ENCODE measurements at places on chromosomes 5 and 9.

- DNase-seq = no peak
Measured at GRCh38 chr5:41356786-41357185, 143.5 kb upstream of the C6 start.

DNA sequence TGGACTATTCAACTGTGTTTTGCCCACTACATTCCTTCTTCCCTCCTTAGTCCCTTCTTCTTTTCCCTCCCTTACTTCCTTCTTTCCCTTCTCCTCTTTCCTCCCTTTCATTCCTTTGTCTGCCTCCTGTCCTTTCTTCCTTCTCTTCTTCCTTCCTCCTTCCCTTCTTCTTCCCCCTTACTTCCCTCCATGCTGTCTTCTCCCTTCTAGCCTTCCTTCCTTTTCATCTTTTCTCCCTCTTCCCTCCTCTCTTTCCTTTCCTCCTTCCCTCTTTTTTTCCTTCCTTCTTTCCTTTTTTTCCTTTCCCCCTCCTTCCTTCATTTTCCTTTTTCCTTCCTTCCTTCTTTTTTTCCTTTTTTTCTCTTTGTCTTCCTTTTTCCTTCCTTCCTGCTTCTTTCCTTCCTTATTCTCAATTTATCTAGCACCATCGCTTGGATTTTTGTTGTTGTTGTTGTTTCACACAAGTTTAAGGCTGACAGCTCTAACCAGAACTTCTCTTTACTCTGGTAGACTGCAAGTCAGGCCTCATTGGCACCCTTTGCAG lies 123.4 kb downstream of the CEMIP2 start:
- DNase-seq = no peak

GRCh38 chr5:111469903-111470302 lies 42.4 kb downstream of the STARD4 start:
- DNase-seq = no peak

DNA sequence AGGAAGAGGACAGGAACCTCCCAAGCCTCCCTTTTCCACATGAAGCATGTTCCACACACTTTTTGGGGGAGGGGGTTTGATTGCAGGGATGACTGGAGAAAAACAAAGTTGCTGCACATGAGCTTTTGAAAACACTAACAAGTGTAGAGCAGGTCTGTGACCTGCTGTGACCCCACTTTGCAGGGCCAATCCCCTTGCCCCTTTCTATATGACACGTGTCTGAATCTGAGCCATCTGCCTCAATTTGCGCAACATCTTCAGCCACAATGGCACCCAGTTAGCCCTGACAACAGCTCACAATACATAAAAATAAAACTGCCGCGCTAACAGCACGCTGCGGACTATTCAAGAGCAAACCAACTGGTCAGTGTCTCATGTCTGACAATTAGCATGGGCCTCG lies 227.8 kb upstream of the TBCA start:
- no peak for DNase-seq

DNA sequence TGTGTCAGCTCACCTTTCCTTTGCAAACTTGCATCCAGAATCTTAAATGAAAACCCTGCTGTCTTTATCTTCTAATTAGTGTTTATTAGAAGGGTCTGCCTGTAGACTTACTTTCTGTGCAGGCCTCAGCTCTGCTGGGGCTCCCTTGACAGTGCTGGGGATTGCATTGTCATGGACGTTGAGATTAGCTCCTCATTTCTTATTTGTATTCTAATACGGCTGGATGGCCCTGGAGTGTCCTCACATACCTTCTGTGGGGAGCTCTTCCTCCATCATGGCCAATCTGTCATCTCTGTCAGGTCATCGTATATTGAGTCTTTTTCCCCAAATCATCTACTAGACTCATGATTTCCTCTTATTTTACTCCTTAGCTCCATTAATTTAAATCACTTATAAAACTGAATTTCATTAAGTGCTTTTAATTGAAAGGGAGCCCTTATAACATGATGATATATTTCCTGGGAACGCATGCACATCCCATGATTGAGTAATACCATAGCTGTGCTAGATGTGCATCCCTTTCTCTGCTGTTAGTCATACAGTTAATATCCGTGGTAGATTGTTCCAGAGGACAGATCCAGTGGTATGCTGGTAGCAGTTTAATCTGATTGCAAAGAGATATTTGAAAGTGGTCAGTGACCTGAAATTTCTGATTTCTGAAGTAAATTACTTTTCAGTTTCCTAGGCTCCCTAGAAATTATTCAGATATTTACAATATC lies 61.6 kb downstream of the ICE1 start:
- DNase-seq = no peak

DNA sequence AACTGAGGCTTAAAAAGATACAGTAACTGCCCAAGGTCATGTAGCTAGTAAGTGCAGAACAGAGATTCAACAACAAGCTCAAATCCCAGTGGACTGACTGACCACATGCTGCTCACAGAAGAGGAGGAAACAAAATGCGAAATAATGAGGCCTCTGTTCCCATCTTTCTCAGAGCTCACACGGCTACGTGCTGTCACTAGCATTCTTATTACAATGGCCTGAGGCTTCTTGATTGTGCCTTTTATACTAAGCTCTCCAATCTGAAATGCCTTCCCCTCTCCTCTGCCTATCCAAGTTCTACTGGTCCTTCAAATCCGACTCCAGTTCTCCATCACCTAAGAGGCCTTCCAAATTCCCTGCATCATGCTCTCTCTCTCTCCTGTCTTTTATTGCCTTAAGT lies 26.0 kb downstream of the SGTB start:
- no peak for DNase-seq

DNA sequence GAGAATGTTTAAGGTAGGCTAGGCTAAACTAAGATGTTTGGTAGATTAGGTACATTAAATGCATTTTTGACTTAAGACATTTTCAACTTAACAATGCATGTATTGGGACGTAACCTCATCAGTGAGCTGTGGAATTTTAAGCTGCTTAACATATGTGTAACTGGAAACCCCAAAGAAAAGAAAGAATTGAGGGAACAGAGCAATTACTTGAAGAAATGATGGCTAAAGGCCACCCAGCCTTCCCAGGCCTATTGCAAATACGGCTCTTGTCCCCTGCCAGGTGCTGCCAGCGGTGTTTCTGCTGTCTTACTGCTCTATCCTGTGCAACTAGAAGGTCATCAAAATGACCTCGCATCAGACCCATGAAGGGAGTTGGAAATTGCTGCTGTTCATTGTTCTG lies 52.0 kb downstream of the RICTOR start:
- DNase-seq = no peak

DNA sequence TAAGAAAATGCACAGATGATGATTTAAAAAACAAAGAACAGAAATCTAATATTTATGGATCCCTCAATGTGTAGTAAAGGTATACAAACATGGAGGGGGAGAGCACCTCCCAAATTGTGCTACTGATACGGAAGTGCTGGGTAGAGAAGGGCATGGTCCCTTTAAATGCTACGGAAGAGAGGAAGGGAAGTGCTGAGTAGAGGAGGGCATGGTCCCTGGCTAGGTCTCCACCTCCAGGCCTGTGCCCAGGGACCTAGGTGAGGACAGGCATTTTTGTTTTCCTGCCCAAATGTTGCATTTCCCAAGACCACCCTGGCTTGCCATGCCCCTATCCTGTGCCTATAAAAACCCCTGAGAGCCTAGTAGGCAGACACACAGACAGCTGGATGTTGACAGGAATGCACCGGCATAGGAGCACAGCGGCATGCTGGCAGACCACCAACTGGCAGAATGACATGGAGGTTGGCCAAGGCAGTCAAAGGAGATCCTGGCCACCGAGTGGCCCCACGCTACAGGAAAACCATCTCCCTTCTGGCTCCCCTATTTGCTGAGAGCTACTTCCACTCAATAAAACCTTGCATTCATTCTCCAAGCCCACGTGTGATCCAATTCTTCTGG lies 62.1 kb upstream of the SPDL1 start:
- DNase-seq = no peak

GRCh38 chr5:135320718-135321484 lies 78.1 kb downstream of the MACROH2A1 start:
- DNase-seq = peak; percentile 32

- DNase-seq = no peak
Measured at GRCh38 chr5:53045263-53045662, 56.1 kb downstream of the ITGA2 start.

GRCh38 chr9:123860603-123861002 lies 69.3 kb downstream of the DENND1A start:
- no peak for DNase-seq

DNA sequence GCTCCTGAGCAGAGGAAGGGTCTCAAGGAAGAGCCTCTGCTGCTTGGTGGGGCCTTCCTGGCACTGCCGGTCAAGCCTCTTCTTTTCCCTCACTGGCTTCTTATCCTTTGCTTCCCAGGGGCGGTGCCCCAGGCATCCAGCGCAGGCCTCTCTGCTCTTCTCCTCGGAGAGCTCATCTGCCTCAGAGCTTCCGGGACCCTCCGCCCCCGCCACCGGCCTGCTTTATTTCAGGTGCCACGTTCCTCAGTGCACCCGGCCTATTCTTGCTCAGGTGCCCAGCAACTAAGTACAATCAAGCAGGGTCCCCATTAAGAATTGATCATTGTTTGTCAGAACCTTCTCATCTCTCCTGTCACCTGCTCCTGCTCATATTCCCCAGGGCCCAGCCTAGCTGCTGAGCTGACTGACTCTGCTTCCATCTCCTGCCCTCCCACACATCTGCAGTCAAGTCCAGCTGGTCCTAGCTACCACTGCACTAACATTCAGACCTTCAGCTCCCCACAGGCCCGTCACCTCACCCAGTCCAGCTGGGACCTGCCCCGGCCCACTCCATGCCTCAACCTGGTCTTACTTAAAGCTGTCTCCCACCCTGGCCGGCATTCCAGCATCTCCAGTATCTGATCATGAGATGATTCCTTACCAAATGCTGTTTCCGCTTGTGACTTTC lies 114.3 kb upstream of the BOD1 start:
- no peak for DNase-seq

- DNase-seq = no peak
Measured at GRCh38 chr9:23644326-23644725, 181.7 kb downstream of the ELAVL2 start.

- no peak for DNase-seq
Measured at GRCh38 chr9:107948601-107949000, 459.0 kb upstream of the KLF4 start.

DNA sequence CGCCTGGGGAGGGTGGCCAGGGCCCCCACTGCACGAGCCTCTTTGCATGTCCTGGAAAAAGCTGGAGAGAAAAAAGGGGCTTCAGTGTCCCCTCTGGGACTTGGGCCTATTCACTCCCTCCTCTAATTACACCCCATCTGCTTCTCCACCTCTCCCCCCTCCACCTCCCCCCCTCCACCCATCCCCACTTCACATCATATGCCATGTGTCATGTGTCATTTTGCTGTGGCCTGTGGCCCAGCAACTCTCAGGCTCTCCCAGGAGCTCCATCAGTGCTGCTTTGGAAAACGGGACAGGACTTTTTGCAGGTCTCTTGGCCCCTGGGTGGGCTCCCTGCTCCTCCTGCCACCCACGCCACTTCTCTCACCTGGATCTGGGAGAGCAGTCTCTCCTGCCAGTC lies 68.7 kb downstream of the NTNG2 start:
- no peak for DNase-seq

DNA sequence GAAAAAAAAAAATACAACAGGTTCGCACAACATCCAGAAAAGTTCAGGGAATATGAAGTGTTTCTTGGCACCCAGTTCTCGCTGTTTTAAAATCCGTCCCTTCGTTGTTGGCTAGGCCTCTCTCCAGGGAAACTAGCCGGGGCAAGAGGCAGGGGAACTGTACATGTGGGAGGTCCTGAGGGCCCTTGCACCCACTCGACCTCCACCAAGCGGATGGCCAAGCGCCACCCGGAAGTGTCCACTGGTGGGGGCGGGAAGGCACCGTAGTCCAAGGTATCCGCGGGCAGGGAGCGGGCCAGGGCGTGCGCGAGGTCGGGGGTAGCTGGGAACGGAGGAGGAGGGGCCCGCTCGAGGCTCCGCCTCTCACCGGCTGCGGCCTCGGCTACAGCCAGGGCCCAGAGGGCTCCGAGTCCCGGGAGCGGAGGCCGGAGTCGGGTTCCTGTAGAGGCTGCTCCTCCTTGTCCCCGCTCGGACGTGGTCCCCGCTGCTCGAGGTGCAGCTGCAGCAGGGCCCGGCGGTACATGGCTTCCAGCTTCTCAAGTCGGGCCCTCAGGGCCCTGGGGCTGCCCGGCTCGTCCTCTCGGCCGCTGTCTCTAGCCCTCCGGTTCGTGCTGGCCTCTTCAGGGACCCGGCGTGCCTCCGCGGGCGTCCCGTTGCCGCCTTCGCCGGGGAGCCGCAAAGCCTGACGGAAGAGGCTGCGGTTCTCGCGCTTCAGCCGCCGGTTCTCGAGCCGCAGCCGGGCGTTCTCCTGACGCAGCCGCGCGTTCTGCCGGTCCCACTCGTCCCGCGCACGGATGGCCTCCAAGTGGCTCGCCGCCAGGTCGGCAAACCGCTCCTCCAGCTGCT lies 720 bp downstream of the TUSC1 start:
- peak; percentile 57 for DNase-seq
